Stimulated activated CD8-positive, alpha-beta memory T cell treated with anti-CD3 and anti-CD28 coated beads, Interleukin-15, amount 100 ng/mL, for 48 hours (primary cell): ENCODE measurements at places on chromosomes 2 and 18.

GRCh38 chr18:2827061-2827460 lies 19.7 kb upstream of the EMILIN2 start:
- no peak for DNase-seq

DNA sequence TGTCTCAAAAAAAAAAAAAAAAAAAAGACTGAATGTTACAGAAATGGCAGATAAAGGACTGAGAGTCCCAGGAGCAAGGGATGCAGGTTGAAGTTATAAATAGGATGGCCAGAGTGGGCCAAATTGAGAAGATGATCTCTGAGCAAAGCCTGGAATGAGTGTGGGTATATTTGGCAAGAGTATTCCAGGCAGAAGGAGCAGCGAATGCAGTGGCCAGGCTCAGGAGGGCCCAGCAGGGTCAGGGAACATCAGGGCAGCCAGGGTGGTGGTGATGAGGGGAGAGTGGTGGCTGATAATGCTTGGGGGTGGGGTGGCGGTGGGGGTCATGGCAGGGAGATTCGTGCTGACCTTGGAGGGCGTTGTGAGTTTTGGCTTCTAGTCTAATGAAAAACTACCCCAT lies 141.3 kb upstream of the AGAP1 start:
- no peak for DNase-seq

DNA sequence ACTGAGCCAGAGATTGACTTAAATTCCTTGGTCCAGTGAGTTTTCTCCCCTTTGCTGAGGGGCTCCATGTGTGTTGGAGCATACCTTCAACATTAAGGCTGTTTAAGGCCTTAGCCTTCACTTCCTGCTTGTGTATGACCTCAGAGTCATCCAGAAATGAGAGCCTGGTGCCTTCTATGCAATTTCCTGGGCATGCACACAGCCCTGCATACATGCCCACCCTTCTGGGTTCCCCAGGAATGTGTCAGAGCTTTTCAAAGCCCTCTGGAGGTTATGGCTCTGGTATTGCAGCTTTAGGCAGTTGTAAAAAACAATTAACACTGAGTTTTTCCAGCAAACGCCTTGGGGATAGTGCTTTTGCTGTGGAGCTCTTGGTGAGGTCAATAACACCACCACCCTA lies 16.7 kb downstream of the IL1R1 start:
- no peak for DNase-seq

DNA sequence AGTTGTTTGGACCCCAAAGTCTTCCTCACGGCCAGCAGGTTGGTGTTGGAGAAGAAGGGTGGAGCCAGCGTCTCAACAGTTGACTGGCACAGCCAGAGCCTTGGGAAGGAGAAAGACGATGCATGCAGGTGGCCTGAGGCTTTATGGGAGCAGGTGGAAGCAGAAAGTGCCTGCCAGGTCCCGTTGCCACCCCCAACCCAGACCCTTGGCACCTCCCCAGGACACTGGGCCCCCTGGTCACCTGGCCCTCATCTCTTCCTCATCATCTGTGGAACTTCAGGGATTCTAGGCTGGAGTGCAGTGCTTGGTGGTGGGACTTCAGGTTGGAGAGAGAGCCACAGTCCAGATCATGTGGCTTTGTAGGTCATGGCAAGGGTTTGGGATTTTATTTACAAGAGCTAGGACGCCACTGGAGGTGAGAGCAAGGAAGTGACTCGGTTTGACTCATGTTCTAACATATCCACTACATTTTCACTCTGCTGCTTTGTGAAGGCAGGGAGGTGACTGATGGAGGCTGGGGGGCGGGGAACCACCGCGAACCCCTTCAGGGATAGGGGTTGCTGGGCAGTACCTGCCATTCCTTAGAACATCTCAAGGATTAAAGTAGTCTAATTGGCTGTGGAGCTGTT lies 62.5 kb upstream of the B3GNT7 start:
- no peak for DNase-seq

- no peak for DNase-seq
Observed at GRCh38 chr2:1634681-1635341, 109.5 kb downstream of the PXDN start.

- no peak for DNase-seq
Observed at GRCh38 chr2:236642125-236642524, 72.5 kb downstream of the ACKR3 start.

GRCh38 chr2:34115076-34115475 lies 516.0 kb upstream of the FAM98A start:
- DNase-seq: no peak

GRCh38 chr2:28528206-28528605 lies 32.3 kb downstream of the PLB1 start:
- DNase-seq: no peak

DNA sequence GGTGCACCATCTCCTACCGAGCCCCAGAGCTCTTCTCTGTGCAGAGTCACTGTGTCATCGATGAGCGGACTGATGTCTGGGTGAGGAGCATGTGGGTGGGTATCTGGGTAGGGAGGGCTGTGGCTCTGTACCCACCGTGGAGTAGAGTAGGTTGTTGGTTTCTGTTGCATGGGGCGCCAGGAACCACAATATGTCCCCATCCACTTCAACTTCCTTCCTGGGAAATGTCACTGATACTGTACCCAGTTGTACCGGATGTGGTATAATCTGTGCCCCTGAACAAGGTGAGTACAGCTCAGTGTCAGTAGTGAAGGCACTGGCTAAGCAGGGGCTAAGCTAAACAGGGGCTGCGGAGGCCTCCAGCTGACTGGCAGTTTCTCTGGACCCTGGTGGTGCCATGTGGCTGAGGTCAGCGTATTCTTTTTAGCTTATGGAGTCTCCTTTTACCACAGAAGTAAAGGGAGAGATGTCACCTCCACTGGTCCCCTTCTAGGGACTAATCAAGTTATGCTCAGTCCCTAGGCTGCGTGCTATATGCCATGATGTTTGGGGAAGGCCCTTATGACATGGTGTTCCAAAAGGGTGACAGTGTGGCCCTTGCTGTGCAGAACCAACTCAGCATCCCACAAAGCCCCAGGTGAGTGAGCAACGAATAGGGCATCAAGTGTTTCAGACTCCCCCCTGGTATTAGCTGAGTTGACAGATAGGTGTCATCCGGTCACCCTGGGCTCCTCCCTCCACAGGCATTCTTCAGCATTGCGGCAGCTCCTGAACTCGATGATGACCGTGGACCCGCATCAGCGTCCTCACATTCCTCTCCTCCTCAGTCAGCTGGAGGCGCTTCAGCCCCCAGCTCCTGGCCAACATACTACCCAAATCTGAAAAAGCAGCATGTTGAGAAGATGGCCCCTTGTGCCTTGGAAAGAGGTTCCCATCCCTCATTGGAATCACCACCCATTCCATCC lies 2.7 kb downstream of the STK16 start:
- DNase-seq: peak; percentile 53

DNA sequence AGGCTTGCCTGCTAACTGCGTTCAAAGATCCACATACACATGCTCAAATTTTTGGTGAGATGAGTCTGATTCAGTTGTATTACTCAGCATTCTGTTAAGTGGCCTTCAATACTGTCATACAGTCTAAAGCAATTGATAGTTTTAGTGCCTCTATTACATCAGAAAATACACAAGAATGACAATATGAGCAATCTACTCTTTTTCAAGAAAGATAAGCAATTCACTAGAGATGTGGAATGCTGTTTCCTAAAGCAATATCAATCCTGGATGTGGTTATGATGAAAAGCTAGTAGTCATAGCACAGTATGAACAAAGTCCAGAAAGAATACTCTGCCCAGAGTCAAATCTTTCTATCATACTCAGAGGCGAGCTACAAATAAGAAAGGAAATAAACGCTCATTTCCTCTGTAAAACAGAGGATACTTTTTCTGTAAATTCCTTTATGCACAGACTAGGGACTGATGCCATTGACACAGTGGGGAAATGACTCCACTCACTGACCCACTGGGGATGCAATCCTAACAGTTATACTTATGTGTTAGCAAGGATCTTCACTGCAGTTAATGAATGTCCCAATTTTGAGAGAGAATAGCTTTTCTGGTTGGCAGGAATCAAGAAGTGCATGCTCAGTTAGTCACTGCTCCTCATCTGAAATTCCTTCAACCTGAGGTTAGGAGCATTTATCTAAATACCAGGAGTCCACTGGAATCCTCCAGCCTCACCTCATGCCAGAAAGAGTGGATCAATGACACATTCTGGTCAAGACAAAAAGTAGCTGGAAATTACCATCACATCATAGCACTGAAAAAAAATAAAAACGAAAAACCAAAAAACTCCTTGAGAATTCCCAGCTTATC lies 83.3 kb downstream of the PDE11A start:
- DNase-seq: no peak

GRCh38 chr2:187528042-187528441 lies 26.2 kb downstream of the TFPI start:
- DNase-seq: no peak

GRCh38 chr2:239249048-239249447 lies 151.8 kb downstream of the HDAC4 start:
- no peak for DNase-seq

GRCh38 chr2:72833084-72833714 lies 7.4 kb upstream of the EXOC6B start:
- no peak for DNase-seq

DNA sequence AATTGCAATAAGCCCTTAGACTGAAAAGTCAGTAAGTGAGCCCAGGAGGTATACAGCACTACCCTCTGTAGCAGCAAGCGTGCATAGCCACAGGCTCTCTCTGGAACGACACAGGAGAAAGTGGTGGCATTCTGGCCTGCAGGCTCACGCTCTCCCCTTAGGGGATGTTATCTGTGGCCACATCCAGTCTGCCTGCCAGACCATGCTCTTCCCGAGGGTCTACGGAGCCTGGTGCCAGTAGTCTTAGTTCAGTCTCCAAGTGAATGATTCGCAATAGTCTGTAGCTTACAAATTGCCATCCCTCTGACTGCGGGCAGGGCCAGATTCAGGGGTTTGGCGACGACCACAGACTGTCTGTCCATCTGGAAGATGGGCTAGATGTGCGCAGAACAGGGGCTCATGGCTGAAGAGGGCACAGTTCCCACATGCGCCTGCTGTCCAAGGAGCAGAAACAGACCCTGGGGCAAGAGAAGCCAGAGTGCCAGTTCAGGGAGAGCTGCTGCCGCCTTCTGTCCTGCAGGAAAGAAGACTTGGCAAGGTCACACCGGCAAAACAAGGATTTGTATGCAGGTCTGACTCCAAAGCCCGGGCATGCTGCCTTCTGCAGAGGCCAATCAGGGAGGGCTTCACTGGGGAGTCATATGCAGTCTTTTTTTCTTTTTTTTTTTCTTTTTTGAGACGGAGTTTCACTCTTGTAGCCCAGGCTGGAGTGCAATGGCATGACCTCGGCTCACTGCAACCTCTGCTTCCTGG lies 3.5 kb upstream of the KLF11 start:
- no peak for DNase-seq

DNA sequence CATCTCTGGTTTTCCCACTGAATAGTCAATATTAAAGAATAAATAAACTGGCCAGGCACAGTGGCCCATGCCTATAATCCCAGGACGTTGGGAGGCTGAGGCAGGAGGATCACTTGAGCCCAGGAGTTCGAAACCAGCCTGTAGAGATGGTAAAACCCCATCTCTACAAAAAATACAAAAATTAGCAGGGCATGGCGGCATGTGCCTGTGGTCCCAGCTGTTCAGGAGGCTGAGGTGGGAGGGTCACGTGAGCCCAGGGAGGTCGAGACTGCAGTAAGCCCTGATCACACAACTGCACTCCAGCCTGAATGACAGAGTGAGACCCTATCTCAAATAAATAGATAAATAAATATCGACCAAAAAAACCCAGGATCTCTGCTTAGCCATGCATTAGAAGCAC lies 50.2 kb upstream of the BIN1 start:
- no peak for DNase-seq

GRCh38 chr2:23412556-23413155 lies 27.7 kb downstream of the KLHL29 start:
- DNase-seq: no peak

- DNase-seq: no peak
Observed at GRCh38 chr2:64362562-64363026, 91.4 kb upstream of the LGALSL start.

DNA sequence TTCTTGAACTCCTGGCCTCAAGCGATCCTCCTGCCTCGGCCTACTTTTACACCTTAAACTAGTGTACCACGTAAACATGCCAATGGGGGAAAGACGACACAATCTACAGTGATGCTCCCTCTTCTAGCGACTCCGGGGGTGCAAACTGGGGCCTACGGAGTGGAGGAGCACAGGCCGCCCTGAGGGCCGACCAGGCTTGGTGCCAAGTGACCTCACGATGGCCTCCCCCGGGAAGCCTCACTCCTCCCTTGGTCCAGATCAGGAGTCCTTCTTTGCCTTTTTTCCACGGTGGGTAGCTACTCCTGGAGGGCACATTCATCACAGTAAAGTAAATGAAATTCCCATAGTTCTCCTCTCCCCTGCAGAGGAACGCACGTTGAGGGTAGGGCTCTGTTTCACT lies 73.5 kb downstream of the HNRNPLL start:
- DNase-seq: no peak

DNA sequence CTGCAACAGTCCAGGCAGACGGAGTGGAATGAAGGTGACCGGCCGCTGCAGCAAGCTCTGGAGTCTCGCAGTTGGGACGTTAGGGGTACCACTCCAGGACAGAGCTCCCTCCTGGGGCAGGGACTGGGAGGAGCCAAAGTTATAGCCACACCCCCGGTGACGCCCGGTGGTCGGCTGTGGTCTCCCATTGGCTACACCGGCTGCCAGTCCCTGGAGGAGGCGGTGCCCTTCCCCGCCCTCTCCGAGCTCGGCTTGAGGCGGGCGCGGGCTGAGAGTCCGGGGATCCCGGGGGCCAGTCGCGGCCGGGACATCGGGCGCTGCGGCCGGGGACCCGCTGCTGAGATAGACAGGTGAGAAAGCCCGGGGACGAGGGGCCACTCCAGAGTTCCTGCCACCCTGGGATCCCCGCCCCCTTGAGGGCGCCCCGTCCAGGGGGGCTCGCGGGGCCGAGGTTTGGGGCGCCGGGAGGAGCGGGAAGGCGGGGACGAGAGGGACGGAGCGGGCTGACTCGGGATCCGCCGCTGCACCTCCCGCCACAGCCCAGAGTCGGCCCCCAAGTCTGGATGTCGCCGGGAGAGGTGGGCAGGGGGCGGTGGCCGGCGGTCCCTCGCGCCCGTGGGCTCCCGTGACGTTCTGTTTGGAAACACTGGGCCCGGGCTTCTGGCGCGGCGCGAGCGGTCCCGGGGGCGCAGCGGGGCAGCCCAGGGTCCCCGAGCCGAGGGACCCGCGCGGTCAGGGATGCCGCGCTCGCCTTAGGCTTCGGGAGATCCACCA lies at the start of gene PLEKHH2:
TSS of gene PLEKHH2 (plus strand) at position 231 of the 774 bp plus-strand sequence. CDS start 7,414 bp downstream, outside the sequence.
- DNase-seq: peak; percentile 76

DNA sequence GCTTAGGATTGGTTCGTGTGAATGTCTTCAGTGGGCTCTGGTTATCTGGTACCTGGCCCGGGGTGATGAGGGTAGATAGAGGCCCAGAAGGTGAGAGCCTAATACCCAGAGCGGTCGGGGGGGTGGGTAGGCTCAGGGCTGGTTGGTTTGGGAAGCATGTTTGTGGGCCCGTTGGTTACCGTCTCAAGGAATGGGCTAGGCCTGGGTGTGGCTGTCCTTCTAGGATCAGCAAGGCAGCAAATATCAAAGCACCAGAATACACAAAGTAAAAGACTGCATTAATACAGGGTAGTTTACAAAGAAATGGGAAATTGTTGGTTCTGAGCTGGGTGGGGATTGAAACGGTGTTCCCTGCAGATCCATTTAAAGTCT lies 6.0 kb upstream of the IL1R2 start:
- DNase-seq: no peak

GRCh38 chr18:11960743-11961380 lies 20.4 kb upstream of the IMPA2 start:
- DNase-seq: no peak
